ENCODE measurements at places on chromosomes 4 and X.

DNA sequence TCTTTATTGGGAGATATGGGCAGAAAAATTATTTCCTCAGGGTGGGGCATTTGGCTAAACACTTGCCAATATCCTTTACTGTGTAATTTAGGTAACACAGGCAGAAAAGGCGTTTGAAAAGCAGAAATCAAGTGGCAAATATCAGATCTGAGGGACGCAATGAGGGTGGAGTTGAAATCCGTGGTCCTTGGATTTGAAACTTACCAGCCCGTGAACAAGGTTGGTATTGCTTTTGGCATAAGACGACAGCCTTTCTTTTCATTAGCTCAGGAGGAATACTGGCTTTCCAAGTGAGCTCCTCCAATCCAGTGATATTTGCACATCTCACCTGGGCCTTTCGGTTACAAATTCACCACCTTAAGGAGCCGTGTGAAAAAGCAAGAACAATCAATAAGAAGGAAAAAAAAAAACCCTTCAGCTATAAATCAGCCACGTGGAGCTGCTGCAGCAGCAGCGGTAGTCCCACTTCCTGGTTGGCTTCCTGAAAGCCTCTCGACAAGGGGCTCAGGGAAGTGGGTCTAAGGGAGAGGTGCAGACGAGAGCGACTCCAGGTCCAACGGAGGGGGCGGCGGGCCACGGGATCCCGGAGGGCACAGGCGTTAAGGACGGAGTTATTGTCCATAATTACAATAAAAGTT is 734 bp upstream of the GALNT7 start:
- peak; percentile 9 for DNase-seq

DNA sequence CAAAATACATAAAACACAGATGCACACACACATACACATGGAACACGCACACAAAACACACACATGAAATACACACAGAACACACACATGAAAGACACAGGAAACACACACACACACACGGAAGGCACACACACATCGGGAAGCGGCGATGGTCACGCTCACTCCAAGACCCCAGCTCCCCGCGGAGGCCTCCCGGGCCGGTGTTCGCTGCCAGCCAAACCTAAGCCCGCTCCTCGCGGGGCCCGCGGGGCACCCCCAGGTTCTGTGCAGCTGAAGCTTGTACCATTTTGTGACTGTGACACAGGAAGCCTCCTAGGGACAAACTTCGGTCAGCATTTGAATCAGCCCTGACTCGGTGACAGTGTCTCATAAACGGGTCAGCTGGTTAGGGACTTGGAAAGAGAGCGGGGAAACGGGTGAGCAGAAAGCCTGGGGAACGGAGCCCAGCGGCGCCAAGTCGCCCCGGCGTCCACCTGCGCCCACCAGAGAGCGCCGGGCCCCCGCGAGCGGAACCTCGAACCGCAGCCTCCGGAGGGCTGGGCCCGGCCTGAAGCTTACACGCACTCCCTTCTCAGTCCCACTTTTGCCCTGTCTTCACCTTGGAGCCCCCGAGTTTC is 32.1 kb downstream of the F11 start:
- DNase-seq: no peak

DNA sequence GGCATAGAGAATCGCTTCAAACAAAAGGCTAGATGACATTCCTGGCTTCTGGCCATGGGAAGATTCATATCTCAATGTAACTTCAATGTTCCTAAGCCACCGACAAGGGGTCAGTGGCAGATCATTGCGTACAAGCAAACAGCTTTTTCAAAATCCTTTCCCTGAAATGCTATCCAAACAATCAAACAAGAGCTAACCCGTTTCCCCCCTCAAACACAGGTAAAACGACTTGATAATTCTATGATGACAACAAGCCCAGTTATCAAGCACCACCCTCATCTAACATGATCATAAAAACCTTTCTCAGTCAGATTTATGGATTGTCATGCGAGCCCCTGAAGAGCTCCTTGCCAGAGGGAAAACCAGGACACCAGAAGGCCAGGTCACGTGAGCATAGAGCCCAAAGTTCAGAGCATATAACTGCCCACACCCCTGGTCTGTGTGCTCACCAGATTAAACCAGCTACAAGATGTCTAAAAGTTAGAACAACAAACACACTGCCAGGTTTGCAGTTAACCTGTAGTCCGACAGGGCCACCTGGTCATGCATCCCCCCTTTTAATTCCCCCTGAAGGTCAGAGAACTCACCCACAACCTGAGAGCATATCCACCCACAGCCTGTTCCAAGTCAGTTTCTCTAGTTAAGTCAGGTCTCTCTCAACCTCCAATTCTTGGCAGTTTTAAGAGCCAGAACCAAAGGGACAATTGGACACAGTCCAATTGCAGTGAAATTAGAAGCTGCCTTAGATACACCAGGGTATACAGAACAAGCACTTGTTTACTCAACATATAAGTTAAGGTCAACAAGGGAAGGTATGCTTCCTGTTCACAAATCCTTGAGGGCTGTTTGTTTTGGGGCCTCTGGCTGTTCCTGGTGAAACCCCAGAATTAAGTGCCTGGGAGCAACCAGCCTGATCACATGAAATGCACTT is 248.1 kb upstream of the PPARGC1A start:
- no peak for DNase-seq

- DNase-seq: no peak
These were observed 163.5 kb upstream of the SPIN4 start for GRCh38 chrX:63514569-63515080.

DNA sequence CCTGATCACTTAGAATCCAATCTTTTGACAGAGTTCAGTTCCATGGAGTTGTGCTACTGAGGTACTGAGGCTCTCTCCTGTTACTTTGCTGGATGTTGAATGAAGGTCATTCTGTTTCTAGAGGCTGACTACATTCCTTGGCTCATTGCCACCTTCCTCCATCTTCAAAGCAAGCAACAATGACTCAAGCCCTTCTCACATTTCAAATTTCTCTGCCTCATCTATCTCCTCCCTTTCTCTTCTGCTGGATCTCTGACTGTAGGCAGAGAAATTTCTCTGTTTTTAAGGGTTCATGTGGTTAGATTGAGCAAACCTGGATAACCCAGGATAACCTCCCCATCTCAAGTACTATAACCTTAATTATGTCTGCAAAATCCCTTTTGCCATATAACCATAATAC is 775.4 kb downstream of the STPG2 start:
- no peak for DNase-seq

DNA sequence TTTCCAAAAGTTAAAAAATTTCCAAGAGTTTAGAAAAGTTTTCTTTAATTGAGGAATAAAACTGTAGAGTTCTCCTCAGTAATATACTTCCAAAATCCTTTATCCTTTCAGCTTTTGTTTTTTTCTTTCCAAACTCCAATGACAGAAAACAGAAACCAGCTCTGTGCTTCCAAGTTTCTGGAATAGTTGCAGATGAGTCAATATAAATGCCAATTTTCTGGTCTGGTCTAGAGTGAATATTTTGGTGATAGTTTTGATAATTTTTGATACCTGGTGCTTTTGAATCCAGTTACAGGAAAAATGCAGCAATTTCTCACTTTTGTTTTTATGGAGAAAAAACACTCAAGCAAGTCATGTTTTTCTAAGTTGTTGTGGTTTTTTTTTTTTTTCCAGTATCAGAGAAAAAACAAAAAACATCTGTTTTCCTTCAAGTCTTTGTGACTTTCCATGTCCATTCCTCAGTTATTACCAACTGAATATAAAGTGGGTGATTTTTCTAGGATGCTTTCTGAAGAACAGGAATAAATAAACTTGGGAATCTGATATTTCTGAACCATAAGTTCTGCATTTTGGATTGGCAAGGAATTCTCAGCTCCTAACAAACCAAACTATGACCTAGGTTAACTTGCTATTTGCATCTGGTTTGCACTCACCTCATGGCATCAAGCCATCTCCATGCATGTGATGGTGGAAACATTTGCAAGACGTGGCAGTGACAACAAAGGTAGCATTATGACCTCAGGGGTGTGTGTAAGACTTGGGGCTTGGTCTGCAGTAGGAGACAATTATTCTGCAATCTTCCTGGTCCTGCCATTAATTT is 139.1 kb downstream of the VEGFC start:
- no peak for DNase-seq

- DNase-seq: no peak
These were observed 110.9 kb upstream of the ANK2 start for GRCh38 chr4:112938461-112939058.

DNA sequence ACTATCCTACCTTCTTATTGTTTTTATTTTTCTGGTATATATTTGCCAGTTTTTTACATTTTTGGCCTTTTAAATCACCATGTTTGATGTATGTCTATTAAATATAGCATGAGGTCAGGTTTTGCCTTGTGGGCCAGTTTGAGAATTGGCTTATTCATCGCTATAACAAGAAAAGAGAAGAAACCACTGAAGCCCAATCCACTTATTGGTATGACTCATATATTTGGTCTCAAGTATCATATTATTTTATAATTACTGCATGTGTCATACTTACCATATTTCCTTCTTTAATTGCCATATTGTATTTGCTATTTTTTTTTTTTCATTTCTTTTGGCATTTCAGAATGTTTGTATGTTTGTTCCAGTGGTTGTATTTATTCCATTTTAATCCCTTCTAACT is 99.3 kb downstream of the IRF2 start:
- DNase-seq: no peak

DNA sequence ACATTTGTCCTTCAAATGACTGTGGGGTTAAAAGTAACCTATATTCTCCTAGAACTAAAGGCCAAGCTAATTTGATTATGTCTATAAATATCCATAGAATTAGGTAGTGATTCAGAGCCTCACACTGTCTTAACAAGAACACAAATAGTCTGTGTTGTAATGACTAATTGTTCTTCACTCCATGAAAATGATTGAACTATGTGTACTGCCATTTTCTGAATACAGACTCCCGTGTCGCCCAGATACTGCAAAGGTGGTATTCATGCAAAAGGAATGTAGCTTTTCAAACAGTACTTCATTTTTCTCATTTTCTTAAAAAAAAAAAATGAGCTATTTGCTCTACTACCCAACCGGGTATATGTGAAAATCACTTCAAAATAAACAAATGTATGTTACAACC is 11.3 kb upstream of the PHKA2 start:
- DNase-seq: no peak

DNA sequence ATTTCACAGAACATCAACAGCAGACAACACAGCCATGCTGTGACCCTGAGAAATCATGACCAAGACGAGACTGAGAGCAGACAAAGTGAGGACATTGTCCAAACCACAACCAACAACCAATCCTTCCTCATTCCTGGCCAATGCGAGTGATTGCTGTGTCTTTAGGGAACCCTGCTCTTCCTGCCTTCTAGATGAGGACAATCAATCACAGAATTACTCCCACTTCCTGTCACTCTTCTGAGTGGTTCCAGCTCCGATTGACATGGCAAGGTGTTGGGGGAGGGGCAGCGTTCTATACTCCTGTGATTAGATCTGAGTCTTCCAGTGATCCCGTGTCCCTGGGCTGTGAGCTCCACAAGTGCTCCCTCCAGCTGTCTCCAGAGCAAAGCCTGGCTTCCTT is 227.8 kb downstream of the STIM2 start:
- no peak for DNase-seq

Measured in effector CD4-positive, alpha-beta T cell (primary cell).